ENCODE measurements at places on chromosomes 7 and 10.

DNA sequence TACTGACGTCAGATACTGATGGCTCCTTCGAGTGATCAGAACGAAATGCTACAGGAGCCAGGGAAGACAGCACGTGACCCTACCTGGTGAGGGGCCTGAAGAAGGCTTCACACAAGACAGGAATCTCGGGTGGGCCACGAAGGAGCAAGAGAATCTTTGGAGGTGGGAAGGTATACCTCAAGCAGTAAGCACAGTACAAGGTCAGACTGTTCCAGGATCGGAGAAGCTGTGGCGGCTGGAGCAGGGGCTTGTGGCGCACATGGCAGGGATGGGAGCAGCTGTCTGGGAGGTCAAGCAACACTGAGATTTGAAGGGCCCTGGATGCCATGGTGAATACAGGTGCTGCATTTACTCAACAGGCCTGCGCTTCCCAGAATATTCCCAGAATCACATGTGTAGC lies 45.4 kb downstream of the C10orf143 start:
- DNase-seq: no peak

GRCh38 chr7:141416650-141417270 lies 134.4 kb upstream of the AGK start:
- no peak for DNase-seq

DNA sequence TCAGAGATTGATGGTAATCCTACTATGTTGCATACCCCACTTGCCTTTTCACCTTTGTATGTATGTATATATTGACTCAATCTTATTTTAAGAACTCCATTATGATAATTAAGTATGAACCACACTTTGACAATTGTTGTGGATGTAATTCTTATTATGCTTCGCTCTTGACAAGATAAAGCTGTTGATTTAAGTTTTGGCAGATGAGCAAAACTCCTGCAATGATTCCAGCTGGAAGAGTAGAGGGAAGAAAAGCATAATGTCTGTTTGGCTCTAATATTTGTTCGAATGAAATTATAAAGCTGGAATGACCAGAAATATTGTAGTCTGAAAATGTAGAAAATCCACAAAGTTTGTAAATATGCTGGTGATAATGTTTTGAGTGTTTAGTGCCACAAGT lies 83.8 kb upstream of the AKR1E2 start:
- DNase-seq: no peak

DNA sequence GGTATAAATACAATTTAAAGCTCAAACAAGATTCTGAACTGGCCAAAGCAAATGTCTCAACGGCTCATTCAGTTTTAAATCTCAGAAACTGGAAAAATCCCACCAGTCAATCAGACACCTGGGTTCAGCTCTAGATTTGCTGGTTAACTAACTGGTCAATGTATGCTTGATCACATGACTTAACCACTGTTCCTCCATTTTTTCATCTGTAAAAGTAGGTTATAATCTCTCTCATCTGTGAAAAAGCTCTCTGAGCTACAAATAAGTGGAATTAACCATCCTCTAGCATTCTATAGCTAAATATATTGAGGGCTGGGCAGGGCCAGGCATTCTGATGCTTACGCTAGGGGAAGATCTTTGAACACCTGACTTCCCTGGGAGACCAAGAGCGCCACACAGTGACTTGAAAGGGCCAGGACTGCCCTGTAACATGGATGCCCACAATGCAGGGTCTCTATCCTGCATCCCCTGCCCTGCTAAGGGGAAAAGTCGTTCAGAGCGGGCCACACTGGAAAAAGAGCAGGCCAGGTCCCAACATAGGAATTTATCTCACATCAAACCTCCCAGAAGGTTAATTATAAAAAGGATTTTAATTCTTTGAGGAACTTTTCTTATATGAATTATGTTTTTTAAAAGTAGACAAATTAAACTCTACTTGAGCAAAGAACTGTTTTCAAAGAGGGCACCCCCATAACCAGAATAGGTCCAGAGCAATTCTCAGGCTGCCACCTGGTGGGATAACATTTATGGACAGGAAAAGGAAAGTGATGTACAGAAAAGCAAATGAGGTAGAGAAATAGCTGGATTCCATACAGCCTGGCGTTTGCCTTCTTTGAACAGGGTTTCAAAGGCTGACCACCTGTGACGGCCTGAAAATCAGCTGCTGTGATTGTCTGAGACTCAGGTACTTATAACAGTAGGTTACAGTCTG lies 1.8 kb downstream of the RP9 start:
- no peak for DNase-seq

GRCh38 chr7:82141427-82141826 lies 302.1 kb downstream of the CACNA2D1 start:
- DNase-seq: no peak

- DNase-seq: no peak
These were observed 51.3 kb upstream of the NFE2L3 start for GRCh38 chr7:26100406-26101339.

- DNase-seq: no peak
These were observed 275.7 kb upstream of the FZD1 start for GRCh38 chr7:90988516-90988915.

GRCh38 chr7:8211725-8212096 lies 50.3 kb downstream of the ICA1 start:
- DNase-seq: no peak

DNA sequence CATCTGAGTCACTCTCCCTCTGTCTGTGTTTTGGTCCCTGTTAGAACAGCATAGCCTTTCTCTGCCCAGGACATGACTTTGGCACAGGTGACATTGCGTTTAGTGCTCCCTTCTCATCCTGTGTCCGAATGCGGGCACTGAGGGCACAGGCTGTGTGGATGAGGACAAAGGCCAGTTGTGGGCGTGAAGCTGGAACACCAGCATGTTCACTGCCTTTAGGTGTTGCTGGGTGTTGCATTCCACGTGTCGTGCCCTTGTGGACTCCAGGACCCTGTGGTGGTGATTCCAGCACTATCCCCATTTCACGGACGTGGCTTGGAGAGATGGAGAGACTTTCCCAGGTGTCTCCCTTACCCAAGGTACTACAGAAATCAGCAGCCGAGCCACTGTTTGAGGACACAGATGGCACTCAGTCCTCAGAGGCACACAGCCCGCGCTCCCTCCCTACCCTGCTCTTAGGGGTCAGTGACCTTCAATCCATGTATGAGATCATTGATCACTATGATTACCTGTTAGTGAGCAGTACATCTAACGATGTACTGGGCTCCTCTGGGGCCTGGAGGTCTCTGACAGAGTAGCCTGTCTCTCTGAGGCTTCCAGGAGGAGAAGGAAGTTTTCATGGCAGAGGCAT lies 917 bp upstream of the CNPY1 start:
- no peak for DNase-seq

- no peak for DNase-seq
These were observed 6.7 kb downstream of the SKIDA1 start for GRCh38 chr10:21518641-21519396.

GRCh38 chr7:70360557-70360956 lies 762.3 kb downstream of the AUTS2 start:
- DNase-seq: no peak
